ENCODE measurements at places on chromosomes 5 and 9.

DNA sequence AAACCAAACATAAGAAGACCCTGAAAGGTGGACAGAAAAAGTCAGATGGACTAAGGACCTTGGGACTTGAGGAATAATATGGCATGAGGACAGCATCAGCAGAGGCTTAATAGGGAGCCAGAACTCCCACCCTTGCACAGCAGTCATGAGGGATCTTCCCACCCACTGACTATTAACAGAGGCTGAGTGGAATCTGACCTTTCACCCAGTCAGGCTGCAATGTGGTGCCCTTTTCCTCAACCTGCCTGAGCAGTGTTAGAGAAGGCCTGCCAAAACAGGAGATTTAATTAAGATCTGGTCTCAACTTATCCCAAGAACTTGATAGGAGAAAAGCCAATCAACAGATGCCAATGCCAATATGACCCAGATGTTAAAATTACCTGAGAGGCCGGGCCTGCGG lies 481.9 kb downstream of the KDM4C start:
- DNase-seq = no peak

DNA sequence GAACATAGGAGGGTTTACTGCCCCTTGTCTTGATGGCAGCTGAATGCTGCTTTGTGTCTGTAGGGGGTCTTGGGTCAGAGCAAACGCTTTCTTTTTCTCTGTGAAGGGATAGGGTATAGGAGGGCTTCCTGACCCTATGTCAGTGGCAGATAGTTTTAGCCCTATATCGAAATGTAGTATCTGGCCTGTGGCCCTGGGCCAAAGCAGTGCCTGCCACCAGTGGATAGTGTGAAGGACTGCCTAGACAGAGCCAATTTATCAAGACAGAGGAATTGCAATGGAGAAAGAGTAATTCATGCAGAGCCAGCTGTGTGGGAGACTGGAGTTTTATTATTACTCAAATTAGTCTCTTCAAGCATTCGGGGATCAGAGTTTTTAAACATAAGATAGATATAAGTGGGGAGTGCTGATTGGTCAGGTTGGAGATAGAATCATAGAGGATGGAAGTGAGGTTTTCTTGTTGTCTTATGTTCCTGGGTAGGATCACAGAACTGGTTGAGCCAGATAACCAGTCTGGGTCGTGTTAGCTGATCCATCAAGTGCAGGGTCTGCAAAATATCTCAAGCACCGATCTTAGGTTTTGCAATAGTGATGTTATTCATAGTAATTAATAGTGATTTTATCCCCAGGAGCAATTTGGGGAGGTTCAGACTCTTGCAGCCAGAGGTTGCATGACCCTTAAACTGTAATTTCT lies 178.5 kb downstream of the GDNF start:
- no peak for DNase-seq

DNA sequence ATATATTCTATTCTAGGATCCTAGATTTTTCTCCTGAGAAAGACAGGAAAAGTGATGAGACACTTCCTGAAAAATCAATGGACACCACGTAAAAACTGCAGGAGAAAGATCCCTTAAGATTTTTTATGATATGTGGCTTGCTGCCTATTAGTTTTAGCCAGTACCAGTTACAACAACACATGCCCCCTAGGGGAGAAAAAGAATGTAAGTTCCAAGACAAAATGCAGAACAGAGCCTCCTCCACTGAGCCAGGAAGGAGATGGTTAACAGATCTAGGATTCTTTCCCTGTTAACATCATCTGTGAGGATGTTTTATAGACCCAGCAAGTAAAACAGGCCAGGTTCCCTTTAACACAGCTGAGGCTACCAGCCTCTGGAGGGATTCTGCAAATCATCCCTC lies 574.7 kb downstream of the TLE4 start:
- DNase-seq = peak; percentile 18

GRCh38 chr9:74499770-74500583 lies 2.8 kb downstream of the RORB start:
- DNase-seq = peak; percentile 77

- DNase-seq = no peak
Measured at GRCh38 chr9:28025186-28025585, 451.9 kb upstream of the C9orf72 start.

- no peak for DNase-seq
Measured at GRCh38 chr9:68981789-68982188, 32.1 kb downstream of the PRKACG start.

DNA sequence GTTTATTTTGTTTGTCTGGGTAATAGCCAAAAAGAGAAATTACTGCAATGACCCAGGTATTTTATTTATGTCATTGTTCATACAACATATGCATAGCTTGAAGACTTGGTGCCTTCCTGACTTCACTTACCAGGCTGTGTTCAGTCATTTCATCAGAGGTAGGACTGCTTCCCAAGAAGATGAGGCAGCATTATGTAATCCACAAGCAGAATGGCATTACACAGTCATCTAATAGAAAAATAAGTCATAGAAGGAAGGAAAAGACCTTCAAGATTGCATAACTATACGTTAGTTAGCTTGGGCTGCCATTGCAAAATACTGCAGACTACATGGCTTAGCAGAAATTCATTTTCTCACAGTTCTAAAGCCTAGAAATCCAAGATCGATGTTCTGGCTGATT lies 167.5 kb downstream of the NMUR2 start:
- DNase-seq = no peak

GRCh38 chr5:142048272-142048671 lies 35.4 kb upstream of the GNPDA1 start:
- no peak for DNase-seq

DNA sequence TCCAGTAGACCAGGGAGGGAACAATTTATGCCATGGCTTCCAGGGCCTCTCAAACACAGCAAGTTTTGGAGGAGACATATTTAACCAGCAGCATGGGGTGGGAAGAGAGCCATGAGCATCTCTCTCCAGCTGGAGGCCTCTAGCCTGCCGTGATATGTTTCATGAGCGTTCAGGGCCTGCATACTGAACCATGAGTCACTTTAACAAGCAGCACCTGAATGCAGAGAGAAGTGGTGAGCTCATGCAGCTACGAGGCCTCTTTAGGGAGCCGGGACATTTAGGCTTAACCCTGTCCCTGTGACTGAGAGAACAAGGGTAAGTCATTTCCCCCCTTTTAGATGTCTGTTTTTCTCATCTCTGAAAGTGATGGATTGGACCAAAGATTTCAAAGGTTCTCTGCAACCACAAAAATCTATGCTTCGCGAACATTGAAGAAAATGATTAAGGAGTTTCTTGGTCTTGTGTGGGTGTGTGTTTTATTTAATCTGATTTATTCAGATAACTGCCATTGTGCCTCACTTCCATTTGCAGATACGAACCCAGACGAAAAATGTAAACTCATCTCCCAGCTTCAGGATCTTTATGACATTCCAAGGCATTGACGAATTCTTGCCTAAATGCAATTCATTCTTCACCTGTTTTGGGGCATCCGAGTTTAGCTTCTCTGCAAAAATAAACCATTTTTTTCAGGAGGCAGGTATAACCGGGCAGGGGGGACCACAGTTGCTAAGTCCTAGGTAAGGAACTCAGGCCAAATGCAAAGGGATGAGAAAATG lies 157.0 kb downstream of the GABBR2 start:
- no peak for DNase-seq
